Fibroblast of the aortic adventitia (primary cell): ENCODE measurements at places on chromosomes 7 and 10. TPM values are rescaled to one million over a fixed set of nuclear protein-coding genes. Genes with fewer than 3 reads are reported as not detected.

GRCh38 chr7:37287131-37287855 lies 161.4 kb downstream of the ELMO1 start:
- no peak for DNase-seq

The STEAP4 gene
- total RNA-seq, result 1.8 and 2.1 TPM in 2 replicates

DNA sequence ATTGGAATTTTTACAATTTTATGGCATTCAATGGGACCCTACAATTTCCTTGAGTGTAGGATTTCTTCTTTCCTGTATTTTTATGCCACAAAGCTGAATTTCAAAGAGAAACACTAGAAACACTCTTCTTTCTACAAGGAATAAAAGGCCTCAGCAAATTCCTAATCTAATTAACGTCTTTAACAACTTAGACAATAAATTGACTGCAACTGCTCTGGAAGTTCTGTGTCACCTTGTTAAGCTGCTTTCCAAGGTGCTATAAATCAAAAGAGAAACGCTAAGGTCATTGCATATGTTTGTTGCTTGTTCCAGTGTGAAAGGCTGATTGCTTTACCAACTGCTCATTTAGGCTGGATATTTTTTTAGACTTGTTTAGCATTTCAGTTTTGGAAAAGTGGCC lies 182.2 kb downstream of the POLR1F start:
- no peak for DNase-seq

The TMED4 gene
- total RNA-seq, result 48.3 and 78.5 TPM in 2 replicates
